Endodermal cell (in vitro differentiated cells): ENCODE measurements at places on chromosomes 4 and X. TPM values are rescaled to one million over a fixed set of nuclear protein-coding genes. Genes with fewer than 3 reads are reported as not detected.

DNA sequence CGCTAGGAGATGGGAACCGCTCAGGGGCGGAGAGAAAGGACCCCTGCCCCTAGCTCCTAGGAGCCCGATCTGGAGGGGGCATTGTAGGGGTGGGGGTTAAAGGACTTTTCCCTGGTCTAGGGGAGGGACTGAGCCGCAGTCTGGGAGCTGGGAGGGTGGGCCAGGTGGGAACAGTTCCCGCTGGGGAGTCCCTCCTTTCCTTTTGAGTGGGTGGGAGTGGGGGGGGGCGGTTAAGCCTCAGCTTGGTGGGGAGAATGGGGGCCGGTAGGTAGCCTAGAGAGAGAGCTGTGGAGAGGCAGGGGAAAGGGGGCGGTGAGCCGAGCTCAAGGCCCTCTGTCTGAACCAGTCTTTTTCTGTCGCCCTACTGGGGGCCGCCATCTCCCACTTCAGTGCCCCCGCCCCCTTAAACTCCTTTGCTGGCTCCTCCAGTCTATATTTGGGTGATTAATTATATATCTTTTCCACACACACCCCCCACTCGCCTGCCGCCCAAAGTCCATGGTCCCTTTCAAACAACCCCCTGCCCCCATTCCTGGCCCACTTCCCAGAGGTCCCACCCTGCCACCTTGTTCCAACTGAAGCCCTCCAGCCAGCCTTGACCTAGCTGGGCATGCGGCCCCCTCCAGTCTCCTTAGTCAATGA, 822 bp downstream of the ZNF275 start:
- H3K4me3 ChIP-seq = peak overlapping the region; percentile 75
- no peaks in the 10 kb centered on the region for H3K4me1 ChIP-seq
- no peak overlapping the region for H3K27ac ChIP-seq
- H3K36me3 ChIP-seq = peaks cover 26% of the 10 kb centered on the region
- DNase-seq = no peak
- peaks cover 7% of the 10 kb centered on the region for H3K27me3 ChIP-seq

DNA sequence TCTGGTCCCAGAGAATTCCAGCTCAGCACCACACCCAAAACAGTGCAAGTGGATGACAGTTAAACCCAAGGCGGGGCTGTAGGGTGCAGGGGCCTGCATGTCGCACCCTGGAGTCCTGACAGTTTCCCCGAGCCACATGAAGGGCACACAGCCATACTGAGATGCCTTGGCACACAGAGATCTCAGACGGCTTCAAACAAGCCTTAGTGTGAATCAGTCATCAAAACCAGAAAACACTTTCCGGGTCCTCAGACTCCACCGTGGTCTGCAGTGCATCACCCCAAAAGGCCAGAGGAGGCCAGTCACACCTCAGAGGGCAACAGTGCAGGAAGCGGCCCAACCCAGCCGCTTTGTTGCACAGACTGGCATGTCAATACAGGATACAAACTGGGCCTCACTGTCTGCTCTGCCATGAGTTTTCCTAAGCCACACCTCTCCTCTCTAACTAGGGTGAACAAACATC, 64.6 kb upstream of the ENPP6 start:
- no peaks in the 10 kb centered on the region for H3K27me3 ChIP-seq
- DNase-seq = peak; percentile 59
- no peaks in the 10 kb centered on the region for H3K4me1 ChIP-seq
- no peak overlapping the region for H3K27ac ChIP-seq

The KLKB1 gene
- 9.5 and 11.5 TPM in 2 replicates for total RNA-seq

The STIM2 gene
- total RNA-seq = 15.0 to 24.7 TPM (median 23.2 TPM) in 3 replicates

DNA sequence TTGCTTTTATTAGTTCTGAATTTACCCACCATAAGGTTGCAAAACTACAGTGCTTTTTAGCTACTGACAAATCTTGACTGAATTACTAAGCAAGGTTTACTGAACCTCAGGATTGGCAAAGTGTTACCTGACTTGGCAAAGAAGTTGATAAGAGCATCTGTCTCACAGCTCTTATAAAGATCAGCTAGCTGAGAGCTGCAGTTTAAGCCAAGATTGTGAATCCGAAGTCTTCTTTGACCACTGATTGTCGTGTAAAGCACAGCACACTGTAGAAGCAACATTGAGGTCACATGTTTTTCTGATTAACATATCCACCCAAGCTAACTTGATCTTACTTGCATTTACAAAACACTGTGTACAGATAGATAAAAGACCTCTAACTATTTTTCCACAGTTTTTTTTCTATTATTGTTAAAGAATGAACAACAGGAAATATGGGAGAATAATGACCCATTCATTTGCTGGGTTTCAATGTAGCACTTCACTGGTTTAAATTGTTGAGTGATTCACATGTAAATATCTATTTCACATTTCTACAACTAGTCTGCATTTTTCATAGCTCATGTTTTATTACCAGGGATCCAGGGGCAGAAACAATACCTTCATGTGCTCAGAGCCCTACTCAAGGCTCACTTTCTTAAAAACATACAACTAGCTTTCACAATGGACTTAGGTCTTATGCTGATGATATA, 54.0 kb downstream of the METTL14 start:
- no peaks in the 10 kb centered on the region for H3K27me3 ChIP-seq
- H3K27ac ChIP-seq = no peak overlapping the region
- H3K4me1 ChIP-seq = no peaks in the 10 kb centered on the region
- H3K4me3 ChIP-seq = no peak overlapping the region
- DNase-seq = no peak
- H3K36me3 ChIP-seq = peaks cover 68% of the 10 kb centered on the region

DNA sequence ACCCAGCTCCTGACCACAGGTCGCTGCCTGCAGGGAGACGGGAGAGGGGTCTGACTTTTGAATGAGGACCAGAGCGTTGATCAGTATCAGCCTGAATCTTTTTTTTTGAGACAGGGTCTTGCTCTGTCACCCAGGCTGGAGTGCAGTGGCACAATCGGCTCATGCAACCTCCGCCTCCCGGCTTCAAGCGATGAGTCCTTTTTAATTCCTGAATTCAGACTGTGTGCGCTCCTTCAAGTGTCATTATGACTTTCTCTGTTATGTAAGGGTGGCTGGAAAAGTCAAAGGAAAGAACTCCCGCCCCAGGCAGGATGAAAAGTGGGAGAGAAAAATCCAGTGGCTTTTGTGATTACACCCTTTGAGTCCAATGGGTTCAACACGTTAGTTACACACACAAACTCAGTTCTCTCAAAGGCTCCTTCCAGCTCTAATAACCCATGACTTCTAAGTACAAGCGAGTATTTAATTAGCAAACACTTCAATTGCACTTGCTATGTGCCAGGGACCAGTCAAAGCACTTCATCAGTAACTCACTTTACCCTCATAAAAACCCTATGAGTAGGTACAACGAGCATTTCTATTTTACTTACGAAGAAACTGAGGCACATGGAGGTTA, 44.4 kb downstream of the PDHA1 start:
- no peak for DNase-seq
- no peaks in the 10 kb centered on the region for H3K27me3 ChIP-seq
- H3K4me3 ChIP-seq = no peak overlapping the region
- H3K4me1 ChIP-seq = no peaks in the 10 kb centered on the region

GRCh38 chr4:26839016-26839415, 21.6 kb upstream of the STIM2 start:
- no peak for DNase-seq
- no peaks in the 10 kb centered on the region for H3K4me1 ChIP-seq
- H3K36me3 ChIP-seq = no peaks in the 10 kb centered on the region
- no peak overlapping the region for H3K27ac ChIP-seq
- no peaks in the 10 kb centered on the region for H3K27me3 ChIP-seq

DNA sequence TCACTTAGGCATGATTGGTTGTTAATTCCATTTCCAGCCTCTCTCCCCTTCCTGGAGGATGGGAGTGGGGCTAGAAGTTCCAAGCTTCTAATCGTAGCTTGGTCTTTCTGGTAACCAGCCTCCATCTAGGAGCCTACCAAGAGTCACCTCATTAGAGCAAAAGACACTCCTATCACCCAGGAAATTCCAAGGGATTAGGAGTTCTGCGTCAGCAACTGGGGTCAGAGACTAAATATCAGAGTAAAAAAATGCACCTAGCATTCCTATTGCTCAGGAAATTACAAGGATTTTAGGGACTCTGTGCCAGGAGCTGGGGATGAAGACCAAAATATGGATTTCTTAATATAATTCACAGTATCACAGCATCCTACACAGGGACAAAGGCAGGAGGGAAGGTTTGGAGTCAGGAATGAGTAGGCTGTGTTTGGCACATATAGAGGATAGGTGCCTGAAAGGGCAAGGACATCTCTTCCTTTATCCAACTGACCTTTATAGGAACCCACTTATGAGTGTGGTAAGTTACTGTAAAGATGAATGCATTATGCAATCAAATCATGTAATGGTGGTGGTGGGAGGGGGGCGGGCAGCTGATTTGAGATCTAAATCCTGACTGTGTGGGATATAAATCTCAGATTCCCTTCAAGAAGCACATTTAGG, 30.5 kb upstream of the LIMCH1 start:
- H3K4me3 ChIP-seq = peak overlapping the region; percentile 32
- peaks cover 7% of the 10 kb centered on the region for H3K4me1 ChIP-seq
- H3K27me3 ChIP-seq = no peaks in the 10 kb centered on the region
- no peak for DNase-seq

- no peak for DNase-seq
- H3K27me3 ChIP-seq = no peaks in the 10 kb centered on the region
- no peak overlapping the region for H3K27ac ChIP-seq
- no peaks in the 10 kb centered on the region for H3K36me3 ChIP-seq
- no peak overlapping the region for H3K4me3 ChIP-seq
- H3K4me1 ChIP-seq = peaks cover 10% of the 10 kb centered on the region
These were observed 234.7 kb downstream of the DKK2 start for GRCh38 chr4:106801386-106801785.

- H3K27ac ChIP-seq = no peak overlapping the region
- H3K4me3 ChIP-seq = no peak overlapping the region
- H3K27me3 ChIP-seq = no peaks in the 10 kb centered on the region
- no peaks in the 10 kb centered on the region for H3K36me3 ChIP-seq
- H3K4me1 ChIP-seq = no peaks in the 10 kb centered on the region
- no peak for DNase-seq
These were observed 7.6 kb downstream of the WFS1 start for GRCh38 chr4:6277139-6277802.

DNA sequence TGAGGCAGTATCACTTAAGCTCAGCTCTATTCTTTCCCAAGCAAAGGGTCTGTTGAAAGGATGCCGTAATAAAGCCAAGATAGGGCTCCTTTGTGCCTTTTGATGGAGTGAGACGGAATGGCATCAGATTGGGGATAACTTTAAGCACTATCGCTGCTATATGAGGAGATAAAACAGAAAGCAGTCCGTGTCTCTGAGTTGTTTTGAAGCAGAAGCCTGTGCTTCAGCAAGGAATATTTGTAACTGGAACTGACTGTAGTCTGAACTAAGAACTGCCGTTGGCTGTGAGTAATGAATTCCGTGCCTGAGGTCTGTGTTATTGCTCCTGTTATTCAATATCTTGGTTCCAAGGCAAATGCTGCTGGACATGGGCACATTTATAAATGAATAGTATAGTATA, 297.4 kb downstream of the ANKRD50 start:
- no peaks in the 10 kb centered on the region for H3K36me3 ChIP-seq
- H3K4me3 ChIP-seq = no peak overlapping the region
- no peak for DNase-seq
- no peaks in the 10 kb centered on the region for H3K4me1 ChIP-seq

The FANCB gene
- total RNA-seq = 8.9 to 18.7 TPM (median 15.2 TPM) in 3 replicates

DNA sequence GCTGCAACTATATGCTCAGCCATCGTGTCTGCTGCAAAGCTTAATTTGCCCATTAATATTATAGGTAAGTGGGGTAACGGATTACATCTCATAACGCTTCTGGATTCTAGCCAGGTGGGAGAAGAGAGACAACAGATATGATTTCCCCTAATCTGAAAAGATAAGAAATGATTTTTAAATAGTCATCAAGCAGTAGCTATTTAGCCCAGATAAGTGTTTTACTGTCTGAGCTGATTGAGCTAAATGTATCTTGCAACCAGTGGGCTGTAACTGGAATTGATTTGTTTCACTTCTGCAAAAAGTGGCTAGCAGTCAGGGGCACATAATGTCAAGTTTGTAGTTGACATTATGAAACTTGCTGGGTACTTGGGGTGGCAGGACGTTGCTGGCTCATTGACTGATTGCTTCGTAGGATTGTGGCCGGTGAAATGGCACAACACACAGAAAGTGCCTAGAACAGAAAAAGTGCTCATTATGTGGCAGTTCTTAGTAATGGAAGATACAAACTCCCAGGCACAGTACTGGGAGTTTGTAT, 18.5 kb downstream of the LAP3 start:
- H3K4me3 ChIP-seq = no peak overlapping the region
- no peak overlapping the region for H3K27ac ChIP-seq
- DNase-seq = no peak

DNA sequence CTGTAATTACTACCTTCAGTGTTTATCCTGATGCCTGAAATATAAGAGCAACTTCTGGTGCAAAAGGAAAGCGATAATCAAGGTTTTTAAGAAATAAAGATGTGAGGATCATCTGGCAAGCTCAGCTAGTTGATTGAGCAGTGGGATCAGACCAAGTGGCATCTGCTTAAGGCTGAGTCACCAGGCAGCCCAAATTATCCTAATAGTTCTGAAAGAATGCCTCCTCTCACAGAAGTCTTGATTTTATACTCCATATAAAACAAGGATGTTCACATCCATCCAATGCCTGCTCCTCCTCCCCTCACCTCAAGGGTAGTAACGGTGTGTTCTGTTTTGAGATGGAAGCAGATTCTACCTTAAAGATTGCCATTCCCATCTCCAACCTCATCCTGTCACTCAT, 134.5 kb upstream of the RASGEF1B start:
- no peaks in the 10 kb centered on the region for H3K4me1 ChIP-seq
- no peaks in the 10 kb centered on the region for H3K36me3 ChIP-seq
- no peak for DNase-seq
- H3K4me3 ChIP-seq = no peak overlapping the region
- H3K27ac ChIP-seq = no peak overlapping the region
- H3K27me3 ChIP-seq = no peaks in the 10 kb centered on the region

GRCh38 chr4:156280686-156281085, 327.0 kb upstream of the CTSO start:
- no peaks in the 10 kb centered on the region for H3K4me1 ChIP-seq
- no peaks in the 10 kb centered on the region for H3K27me3 ChIP-seq
- H3K27ac ChIP-seq = no peak overlapping the region
- DNase-seq = no peak

The ADH7 gene
- not detected in 2 replicates for total RNA-seq

- H3K36me3 ChIP-seq = no peaks in the 10 kb centered on the region
- no peaks in the 10 kb centered on the region for H3K27me3 ChIP-seq
- H3K4me1 ChIP-seq = no peaks in the 10 kb centered on the region
These were observed 15.8 kb downstream of the ZCCHC12 start for GRCh38 chrX:118839334-118839958.

DNA sequence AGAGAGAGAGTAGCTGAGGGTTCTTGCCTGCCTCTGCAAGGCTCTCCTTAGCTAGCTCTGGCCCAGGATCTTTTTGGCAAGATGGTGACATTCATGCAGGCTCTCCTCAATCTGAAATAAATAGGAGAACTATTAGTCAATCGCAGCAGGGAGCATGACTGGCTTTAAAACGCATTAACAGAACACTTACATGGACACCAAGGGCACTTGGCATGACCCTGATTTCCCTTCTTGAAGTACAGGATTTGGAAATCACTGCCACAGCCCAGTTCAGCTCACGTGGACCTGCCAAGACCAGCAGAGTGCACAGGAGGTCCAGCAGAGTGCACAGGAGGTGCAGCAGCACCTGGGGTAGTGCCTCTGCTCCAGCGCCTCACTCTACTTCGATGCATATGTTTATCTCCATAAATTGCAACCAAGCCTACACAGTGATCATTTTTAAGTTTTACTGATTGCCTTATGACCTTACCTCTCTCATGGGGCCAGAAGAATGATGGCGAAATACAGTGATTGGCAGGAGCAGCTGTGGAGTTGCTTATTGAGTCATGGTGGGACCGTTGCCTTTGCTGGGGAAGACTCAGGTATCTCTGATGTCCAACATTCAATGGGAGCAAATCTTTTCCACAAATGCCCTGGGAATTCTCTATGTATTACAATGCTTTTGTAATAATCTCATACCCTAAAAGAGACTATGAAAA, 122.4 kb downstream of the SYNPO2 start:
- no peak overlapping the region for H3K4me3 ChIP-seq
- DNase-seq = no peak
- H3K36me3 ChIP-seq = no peaks in the 10 kb centered on the region
- H3K27me3 ChIP-seq = no peaks in the 10 kb centered on the region
